Progenitor cell of endocrine pancreas (in vitro differentiated cells): ENCODE measurements at places on chromosomes 5 and 9. TPM values are rescaled to one million over a fixed set of nuclear protein-coding genes. Genes with fewer than 3 reads are reported as not detected.
A peak's percentile ranks its signal among the peaks of the same experiment; 100 is the strongest.

The TXNDC8 gene
- total RNA-seq, result not detected in 2 replicates

DNA sequence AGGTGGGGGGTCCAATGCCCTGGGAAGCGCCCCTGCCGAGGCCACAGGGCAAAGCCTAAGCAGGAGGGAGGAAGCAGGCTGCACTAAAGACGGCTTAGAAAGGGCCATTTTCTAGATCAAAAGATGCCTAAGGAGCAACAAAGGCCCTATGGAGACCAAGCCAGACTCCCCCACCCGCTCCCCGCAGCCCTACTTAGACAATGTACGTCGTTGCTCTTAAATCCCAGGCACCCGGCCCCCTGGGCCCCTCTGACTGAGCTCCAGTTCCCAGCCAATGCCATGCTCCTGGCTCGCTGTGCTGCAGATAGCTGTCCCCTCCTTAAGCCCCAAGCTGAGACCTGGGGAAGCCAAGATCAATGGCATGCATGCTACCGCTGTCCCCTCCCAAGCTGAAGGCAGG, 10.3 kb downstream of the IPPK start:
- peaks cover 6% of the 10 kb centered on the region for H3K36me3 ChIP-seq
- no peak overlapping the region for H3K4me3 ChIP-seq
- no peak for DNase-seq
- no peaks in the 10 kb centered on the region for H3K27me3 ChIP-seq
- H3K4me1 ChIP-seq, result no peaks in the 10 kb centered on the region

The RPL12 gene
- 1,044 and 1,067 TPM in 2 replicates for total RNA-seq

DNA sequence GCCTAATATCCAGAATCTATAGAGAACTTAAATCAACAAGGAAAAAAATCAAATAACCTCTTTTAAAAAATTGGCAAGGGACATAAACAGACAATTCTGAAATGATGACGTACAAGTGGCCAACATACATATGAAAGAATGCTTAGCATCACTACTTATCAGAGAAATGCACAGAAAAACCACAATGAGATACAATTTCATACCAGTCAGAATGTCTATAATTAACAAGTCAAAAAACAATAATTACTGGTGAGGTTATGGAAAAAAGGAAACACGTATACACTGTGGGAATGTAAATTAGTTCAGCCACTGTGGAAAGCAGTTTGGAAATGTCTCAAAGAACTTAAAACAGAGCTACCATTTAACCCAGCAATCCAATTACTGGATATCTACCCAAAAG, 1192.0 kb downstream of the CDH12 start:
- peaks cover 1% of the 10 kb centered on the region for H3K36me3 ChIP-seq
- H3K4me1 ChIP-seq, result no peaks in the 10 kb centered on the region
- no peaks in the 10 kb centered on the region for H3K27me3 ChIP-seq

The IL11RA gene
- 27.5 and 27.8 TPM in 2 replicates for total RNA-seq

- H3K36me3 ChIP-seq, result no peaks in the 10 kb centered on the region
- H3K4me3 ChIP-seq, result no peak overlapping the region
- no peak overlapping the region for H3K27ac ChIP-seq
- H3K27me3 ChIP-seq, result peaks cover 3% of the 10 kb centered on the region
Measured at GRCh38 chr5:429453-430188, 13.4 kb upstream of the EXOC3 start.

- H3K4me1 ChIP-seq, result no peaks in the 10 kb centered on the region
- peaks cover 2% of the 10 kb centered on the region for H3K36me3 ChIP-seq
- peaks cover 22% of the 10 kb centered on the region for H3K27me3 ChIP-seq
- DNase-seq, result peak; percentile 64
Measured at GRCh38 chr5:4868140-4868735, 271.9 kb upstream of the ADAMTS16 start.

DNA sequence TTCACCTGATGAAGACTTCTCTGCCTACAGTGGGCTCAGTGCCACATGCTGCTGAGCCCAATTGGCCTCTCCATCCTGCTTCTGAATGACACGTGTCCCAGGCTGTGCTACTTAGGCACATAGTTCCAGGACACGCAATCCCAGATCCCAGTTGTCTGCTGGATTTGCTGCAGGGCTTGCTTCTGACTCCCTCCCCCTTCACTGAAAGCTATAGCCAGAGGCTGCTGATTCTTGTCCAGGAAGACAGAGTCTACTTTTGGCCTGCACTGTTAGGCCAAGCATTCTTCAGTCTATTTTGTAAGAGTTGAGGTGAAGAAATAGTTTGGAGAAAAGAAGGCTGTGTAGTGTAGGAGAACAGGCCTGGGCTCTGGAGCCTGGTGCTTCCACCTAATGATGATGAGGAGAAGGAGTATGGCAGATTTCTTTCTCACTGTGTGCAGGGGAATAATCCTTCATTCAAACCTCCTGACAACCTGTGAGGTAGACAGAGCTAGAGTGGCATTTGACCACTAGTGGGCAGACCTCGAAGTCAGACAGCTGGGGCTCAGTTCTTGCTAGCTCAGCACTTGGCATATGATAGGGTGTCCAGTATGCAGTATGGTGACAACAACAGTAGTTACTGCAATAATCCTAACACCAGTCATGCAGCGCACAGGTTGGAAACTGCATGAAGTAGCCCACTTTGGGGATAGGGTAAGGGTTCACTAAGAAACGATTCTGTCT, 19.5 kb upstream of the ASPN start:
- no peak overlapping the region for H3K4me3 ChIP-seq
- no peak for DNase-seq
- no peaks in the 10 kb centered on the region for H3K27me3 ChIP-seq
- H3K36me3 ChIP-seq, result no peaks in the 10 kb centered on the region
- H3K4me1 ChIP-seq, result no peaks in the 10 kb centered on the region

DNA sequence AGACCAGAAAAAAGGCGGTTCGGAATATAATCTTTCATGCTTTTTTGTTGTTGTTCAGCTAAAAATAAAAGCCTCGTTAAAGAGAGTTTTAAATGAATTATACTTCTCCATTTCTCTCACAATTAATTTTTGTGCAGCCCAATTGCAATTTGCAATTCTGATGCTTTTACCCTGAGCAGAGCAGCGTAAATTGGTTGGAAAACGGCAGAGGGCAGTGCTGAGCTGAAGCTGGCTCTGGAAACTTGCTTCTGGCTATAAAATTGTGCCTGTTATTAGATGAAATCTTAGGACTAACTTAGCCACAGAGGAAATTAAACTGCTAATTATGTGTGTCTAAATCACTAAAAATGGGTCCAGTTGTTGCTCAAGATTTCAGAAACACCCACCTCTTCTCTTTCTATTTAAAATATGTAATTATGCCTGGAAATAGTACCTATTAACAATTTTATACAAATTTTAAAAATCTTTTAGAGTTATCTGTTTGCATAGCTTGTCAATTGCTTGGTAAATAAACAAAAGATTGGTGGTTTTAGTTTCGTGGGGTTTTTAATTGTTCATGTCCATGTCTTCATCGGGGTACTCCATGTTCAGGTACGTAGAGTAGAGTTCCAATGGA, 441.8 kb upstream of the TLE4 start:
- H3K4me1 ChIP-seq, result peaks cover 3% of the 10 kb centered on the region
- no peak overlapping the region for H3K27ac ChIP-seq
- H3K4me3 ChIP-seq, result no peak overlapping the region
- H3K27me3 ChIP-seq, result peaks cover 40% of the 10 kb centered on the region
- no peaks in the 10 kb centered on the region for H3K36me3 ChIP-seq
- DNase-seq, result peak; percentile 33

The SEMA5A gene
- total RNA-seq, result 4.0 and 4.3 TPM in 2 replicates

The RLN2 gene
- total RNA-seq, result 4.0 and 4.4 TPM in 2 replicates

The GABRA1 gene
- total RNA-seq, result 0.19 TPM in 1 of 2 replicates, not detected in the other

GRCh38 chr9:99565203-99565602, 256.5 kb upstream of the NR4A3 start:
- H3K4me1 ChIP-seq, result no peaks in the 10 kb centered on the region
- peaks cover 9% of the 10 kb centered on the region for H3K27me3 ChIP-seq
- no peak overlapping the region for H3K4me3 ChIP-seq

The SPATA31C1 gene
- total RNA-seq, result not detected in 2 replicates

GRCh38 chr5:97162045-97162444, 19.6 kb upstream of the LIX1 start:
- H3K4me3 ChIP-seq, result no peak overlapping the region
- H3K27ac ChIP-seq, result no peak overlapping the region
- peaks cover 17% of the 10 kb centered on the region for H3K36me3 ChIP-seq
- H3K4me1 ChIP-seq, result peaks cover 9% of the 10 kb centered on the region
- DNase-seq, result peak; percentile 54
- no peaks in the 10 kb centered on the region for H3K27me3 ChIP-seq

The SLC4A9 gene
- total RNA-seq, result 0.31 and 0.58 TPM in 2 replicates

DNA sequence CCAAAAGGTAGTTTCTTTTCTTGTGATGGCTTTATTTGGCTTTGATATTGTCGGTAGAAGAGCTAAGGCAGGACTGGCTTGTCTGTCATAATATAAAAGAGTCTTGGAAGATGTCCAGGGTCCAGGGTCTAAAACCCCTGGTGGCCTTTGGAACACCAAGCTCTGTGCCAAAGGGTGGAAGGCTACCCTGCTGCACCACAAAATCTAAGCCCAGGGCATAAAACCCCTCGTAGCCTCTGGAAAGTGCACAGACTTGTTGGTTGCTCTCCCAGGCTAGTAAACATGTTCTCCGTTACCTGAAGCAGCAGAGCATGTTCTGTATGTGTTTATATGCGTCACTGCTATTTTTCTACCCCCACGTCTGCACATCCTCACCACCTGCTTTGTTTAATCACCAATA, 75.5 kb downstream of the OSTF1 start:
- no peak overlapping the region for H3K27ac ChIP-seq
- no peaks in the 10 kb centered on the region for H3K27me3 ChIP-seq
- no peak for DNase-seq
- H3K4me1 ChIP-seq, result no peaks in the 10 kb centered on the region
- H3K36me3 ChIP-seq, result peaks cover 6% of the 10 kb centered on the region

DNA sequence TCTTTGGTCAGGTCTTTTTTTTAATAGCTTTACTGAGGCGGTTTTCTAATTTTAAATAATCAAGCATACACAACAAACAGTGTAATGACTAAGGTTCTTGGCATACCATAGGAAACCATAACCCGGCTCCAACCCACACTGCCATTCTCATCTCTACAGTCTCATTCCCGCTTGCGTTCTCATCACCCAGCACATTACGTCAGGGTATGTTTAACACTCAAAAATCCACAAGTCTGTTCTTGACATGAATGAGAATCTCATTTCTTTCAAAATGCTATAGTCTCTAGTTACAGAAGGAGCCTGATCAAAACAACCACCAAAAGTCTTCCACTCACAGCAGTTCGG, 505 bp downstream of the C5orf34 start:
- H3K27ac ChIP-seq, result peak overlapping the region; percentile 97
- H3K27me3 ChIP-seq, result no peaks in the 10 kb centered on the region
- DNase-seq, result no peak
- peaks cover 17% of the 10 kb centered on the region for H3K4me1 ChIP-seq
- H3K4me3 ChIP-seq, result peak overlapping the region; percentile 85

The SLC6A3 gene
- not detected in 2 replicates for total RNA-seq

The GARIN3 gene
- not detected in 2 replicates for total RNA-seq
